ENCODE measurements at places on chromosomes 2 and 18.

DNA sequence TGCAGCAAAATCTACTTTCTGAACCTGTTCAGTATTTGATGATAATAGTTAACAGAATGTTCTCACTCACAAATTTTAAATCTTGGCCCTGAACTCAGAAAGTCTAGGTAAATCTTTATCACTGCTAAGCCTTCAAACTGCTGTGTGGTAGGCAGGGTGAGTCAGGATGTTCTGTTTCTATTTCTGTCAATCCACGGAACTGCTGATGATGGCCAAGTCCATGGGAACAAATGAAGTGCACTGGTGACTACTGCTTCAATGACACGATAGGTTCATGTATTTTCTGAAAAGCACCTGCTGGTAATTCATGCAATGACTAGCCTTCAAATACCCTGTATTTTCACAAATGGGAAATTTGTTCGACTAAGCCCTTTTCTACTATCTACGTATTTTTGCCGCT, 14.2 kb downstream of the NIFK start:
- peak; percentile 87 for DNase-seq

DNA sequence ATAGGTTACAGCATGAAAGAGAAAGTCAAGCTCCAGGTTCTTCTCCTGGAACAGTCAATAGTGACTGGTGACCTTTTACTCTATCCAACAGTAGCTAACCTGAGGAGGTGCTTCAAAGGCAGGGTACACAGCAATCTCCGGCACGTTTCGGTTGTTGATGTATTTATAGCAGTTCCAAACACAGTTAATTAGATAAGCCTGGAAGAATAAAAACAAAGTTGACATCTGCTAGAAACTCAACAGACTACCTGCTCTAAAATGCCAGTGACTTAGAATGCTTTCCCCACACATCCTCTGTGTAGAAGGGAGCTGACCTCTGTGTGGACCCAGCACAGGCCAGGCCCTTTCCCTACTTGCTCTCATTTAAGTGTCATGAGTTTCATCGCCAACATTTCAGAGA, 17.2 kb downstream of the LAPTM4A start:
- DNase-seq = no peak

- DNase-seq = no peak
Observed at GRCh38 chr18:13218997-13219396, 437 bp downstream of the LDLRAD4 start.

DNA sequence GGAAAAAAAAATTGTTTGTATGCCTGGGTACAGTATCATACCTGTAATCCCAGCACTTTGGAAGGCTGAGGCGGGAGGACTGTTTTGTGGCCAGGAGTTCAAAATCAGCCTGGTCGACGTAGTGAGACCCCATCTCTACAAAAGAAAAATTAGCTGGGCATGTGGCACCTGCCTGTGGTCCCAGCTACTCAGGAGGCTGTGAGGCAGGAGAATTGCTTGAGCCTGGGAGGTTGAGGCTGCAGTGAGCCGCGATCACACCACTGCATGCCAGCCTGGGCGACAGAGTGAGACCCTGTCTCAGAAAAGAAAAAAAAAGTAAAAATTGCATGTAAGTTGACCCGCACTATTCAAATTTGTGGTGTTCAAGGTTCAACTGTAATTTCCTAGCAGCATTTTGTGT, 32.9 kb downstream of the YIPF4 start:
- DNase-seq = no peak

DNA sequence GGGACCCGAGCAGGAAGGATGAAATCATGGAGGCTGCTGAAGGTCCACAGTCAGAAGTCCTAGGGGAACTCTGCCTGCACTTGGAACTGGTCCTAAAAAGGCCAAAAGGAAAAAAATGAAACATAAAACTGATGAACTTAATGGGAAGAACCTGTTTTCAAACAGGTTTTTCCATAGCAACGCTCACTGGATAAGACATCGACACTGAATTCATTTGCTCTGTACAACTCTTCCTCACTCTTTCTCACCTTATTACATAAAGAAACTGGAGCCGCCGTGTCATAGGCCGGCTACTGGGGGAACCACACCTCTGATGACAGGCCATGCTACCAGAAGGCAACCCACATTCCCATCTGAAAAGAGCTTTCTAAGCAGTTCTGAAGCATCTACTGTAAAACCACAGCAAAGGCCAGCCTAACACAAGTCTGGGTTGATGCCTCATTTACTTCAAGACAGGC, 83.6 kb downstream of the FARSB start:
- no peak for DNase-seq

- DNase-seq = no peak
Observed at GRCh38 chr2:10246370-10246769, 56.3 kb upstream of the HPCAL1 start.

- no peak for DNase-seq
Observed at GRCh38 chr2:20771299-20771698, 51.6 kb downstream of the LDAH start.
